Thoracic aorta (tissue), 2 donors: ENCODE measurements at places on chromosomes 2 and 18.

- no peak for DNase-seq
These were observed 191.6 kb downstream of the GLI2 start for GRCh38 chr2:120927265-120927628.

DNA sequence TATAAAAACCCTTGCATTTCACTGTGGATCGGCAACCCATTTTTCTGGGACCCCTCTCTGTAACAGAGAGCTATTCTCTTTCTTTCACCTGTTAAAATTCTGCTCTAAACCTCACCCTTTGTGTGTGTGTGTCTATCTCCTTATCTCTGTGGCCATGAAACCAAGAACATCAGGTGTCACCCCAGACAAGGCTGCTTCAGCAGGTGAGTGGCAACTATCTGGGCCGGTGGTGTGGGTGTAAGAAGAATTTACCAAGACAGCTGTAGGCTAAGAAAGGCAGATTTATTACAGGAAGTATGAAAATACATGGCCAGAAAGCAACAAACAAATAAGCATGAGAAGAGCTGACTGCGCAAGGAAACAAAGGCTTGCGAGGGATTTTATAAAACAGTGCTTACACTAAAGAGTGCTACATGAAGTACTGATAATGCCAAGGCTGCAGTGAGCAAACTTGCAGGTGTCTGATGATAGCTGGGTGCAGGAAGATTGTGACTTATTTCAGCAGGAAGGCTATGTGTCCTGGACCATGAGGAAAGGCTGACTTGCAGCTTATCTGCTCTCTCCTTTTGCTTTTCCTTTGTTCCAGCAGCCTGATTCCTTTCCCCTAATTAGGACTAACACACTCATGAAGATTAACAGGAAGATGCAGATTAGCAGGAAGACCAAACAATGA is 421.1 kb downstream of the PTH2R start:
- DNase-seq: no peak

- no peak for DNase-seq
These were observed 73.6 kb downstream of the RND3 start for GRCh38 chr2:150413910-150414309.

DNA sequence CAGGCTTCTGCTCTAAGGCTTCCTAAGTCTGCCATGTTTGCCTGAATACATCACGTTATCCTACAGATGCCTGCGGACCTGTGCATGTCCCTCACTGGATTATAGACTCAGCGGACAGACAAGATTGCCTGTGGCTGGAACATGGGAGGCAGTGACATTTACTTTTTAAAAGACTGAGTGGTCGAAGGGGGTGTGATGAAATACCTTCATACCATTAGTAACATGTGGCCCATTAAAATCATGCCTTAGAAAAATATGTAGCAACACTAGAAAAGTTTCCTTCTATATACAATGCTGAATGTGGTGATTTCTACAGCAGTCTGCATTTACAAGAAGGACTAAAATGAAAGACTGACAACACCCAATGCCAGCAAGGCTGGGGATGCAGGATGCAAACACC is 154.4 kb downstream of the ASB1 start:
- no peak for DNase-seq

DNA sequence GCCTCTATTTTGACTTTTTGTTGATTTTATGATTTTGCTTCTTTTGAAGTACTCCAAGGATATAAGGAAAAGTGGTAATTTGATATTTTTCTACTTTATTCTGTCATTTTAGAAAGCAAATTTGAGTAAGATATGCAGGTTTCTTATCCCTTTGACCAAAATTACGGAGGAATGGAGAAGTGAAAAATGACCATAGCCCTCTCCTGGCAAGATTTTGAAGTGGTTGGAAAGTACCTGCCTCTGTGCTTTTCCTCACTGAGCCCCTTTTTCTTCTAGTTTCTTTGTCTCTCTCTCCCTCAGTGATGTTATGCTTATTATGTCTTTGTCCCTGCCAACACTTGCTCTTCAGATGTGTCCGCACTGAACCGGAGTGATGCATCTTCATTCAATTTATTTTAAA is 898.1 kb downstream of the EPHA4 start:
- no peak for DNase-seq

GRCh38 chr18:48721312-48721711 is 182.5 kb downstream of the CTIF start:
- no peak for DNase-seq

DNA sequence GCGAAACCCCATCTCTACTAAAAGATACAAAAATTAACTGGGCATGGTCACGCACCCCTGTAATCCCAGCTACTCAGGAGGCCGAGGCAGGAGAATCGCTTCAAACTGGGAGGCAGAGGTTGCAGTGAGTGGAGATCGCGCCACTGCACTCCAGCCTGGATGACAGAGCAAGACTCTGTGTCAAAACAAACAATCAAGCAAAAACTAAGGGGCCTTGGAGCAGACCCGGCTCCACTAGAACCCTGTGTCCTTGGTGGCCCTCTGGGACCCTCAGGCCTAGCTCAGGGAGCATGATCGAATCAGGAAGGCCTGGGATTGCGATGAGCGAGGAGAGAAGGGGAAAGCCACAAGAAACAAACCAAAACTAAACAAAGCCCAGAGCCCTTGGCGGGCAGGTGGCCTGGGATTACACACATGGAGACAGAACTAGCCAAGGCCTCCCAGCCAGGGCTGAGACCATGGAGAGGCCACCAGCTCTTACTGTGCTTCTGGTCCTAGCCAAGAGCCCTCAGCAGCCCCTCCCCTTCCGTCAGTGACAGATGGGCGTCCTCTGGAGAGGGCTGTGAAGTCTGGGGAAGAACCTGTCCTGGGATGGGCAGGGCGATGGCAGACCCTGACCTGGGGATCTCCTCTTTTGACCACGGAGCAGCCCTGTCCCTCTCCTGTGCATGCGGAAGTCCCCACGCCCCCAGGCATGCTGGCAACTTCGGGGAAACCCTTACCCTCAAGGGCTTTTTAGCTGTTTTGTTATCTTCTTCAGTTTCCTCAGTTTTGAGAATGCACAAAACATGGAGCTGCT is 27.4 kb upstream of the CATIP start:
- DNase-seq: no peak

DNA sequence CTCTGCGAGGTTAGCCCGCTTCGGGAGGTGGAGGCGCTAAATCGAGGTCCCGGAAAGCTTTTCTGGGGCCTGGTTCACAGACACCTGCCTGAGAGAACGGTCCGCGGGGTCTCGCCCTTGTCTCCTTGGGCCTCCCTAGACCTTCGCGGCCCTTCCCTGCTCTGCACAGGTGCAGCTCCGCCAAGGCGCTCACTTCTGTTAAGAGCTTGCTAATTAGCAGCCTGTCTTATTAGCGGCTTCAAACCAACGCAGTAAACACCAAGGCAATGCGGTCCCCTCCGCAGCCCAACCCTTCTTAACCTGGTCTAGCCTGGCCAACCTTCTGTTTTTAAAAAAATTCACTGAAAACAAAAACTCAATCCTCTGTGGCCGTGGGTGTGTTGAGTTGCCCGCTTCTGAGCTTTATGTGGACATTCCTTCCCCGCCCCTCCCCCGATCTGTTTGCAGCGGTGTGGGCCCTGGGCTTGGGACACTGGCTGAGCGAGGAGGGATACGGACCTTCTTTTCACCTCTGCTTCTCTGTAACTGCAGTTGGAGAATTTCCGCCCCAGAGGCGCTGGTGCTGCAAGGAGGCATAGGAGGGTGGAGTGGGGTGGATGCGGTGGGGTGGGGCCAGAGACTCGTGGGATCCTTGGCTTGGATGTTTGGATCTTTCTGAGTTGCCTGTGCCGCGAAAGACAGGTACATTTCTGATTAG is 3.4 kb upstream of the HOXD4 start:
- no peak for DNase-seq

DNA sequence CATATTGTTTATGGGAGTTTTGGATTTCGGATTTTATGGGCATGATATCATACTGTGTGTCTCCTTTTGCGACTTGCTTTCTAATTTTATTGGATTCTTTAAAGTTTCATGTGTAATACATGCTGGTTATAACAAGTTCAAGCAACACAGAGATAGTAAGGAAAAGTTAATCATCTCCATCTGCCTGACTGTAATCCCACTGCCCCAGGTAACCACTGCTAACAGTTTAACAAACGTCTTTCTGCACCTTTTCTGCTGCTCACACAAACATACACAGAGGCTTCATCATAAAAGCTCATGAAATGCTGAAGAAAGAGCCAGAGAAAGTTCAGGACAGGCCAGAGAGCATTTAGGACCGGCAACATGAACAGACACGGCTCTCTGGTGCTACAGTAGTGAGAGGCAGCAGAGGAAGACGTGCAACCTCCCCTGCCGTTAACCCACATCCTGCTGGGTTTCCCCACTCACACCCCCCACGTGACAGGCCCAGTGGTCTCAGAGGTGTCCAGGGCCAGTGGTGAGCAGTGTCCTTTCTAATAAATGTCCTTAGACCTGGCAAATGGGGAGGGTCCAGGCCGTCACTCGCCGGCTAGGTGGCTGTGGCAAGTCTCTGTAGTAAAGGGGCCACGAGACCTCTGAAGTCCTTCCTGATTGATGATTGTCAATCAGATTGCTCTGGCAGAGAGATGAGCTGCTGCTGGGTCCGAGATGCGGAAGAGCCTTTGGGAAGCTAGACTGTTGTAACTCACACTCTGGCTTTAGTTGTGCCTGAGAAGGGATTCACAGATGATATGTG is 43.0 kb upstream of the SLC1A4 start:
- no peak for DNase-seq

DNA sequence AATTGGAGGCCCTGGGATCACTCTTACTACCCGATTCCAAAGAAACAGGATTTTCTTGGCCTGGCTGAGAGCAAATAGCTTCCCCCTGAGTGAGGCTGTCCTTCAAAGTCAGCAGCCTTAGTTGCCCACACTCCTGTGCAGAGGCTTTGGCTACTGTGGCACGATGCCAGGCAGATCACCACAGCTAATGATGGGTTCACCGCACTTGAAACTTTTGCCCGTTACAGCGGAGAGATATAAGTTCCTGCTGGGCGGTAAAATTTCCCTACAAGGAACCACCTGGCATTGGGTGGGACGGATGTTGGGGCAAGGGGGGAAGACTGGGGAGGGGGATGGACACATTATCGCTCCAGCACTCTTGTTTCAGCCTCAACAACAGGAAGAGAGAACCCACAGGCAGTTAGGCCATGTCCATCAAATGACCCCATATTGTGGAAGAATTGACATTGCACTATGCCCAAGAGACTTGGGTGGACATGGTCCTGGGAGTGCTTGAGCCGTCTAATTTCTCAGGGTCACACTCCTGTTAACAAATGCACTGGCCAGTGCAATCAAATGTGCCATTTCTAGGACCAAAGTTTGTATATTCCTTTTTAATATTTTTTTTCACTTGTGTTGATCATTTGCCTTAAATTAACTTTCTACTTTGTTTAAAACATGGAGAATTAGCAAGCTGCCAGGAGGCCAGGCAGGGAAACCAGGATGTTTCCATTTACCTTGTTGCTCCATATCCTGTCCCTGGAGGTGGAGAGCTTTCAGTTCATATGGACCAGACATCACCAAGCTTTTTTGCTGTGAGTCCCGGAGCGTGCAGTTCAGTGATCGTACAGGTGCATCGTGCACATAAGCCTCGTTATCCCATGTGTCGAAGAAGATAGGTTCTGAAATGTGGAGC is 4.4 kb downstream of the IL1B start:
- no peak for DNase-seq

DNA sequence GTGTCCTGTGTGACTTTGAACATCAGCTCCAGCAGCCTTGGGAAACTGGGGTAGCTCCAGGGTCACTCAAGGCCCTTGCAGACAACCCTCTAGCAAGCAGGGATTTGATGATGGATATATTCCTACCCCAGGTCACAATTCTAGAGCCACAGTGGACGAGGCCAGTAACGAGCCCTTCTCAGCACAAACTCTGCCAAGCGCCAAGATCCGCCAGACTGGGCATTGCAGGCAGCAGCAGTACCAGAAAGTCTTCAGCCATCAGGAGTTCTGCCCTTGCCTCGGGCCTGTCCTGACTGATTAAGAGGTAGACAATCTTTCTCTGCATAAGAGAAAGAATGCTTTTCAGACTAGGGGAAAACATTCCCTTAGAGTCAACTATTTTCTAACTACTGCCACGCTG is 259.1 kb downstream of the FBXO15 start:
- DNase-seq: no peak

GRCh38 chr2:15957881-15958713 is 17.7 kb downstream of the MYCN start:
- no peak for DNase-seq
